ENCODE measurements at places on chromosomes 1 and 21. TPM values are rescaled to one million over a fixed set of nuclear protein-coding genes. Genes with fewer than 3 reads are reported as not detected.

DNA sequence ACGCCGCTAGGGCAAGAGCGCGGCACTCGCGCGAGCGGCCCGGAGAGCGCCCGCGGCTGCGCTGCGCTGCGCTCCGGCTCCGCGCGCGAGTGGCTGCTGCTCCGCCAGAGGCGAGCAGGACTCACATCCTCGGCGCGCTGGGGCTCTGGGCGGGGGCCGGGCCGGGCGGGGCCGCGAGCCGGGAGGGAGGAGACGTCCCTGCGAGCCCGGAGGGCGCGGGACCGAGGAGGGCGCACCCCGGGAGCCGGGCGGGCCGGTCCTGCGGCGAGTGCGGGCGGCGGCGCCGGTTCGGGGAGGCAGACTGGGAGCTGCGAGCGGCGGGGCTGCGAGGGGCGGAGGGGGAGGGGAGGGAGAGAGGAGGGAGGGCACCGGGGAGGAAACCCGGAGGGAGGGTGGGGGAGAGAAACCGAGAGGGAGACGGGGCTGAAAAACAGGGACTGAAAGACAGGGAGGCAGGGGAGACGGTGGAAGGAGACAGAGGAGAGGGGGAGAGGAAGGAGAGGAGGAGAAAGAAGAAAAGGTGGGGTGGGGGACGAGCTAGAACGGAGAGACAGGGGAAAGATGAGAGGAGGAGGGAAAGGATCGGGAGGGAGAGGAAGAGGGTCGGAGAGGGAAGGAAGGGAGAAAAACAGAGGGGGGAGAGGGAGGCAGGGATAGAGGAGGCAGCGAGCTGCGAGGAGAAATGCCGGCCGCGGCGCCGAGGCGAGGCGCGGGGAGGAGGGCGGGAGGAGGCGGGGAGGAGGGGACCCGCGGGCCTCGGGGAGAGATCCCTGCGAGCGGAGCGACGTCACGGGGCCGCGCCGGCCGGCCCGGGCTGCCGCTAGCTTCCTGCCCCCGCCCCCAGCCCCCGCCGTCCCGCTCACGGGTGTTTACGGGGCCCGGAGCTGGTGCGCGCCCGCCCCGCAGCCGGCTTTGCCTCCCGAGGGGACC lies at the start of gene CAMK2N1:
Gene CAMK2N1 (minus strand): TSS at position 684 of the 930 bp plus-strand sequence. CDS start 831 bp downstream, outside the sequence.
- peak; percentile 84 for DNase-seq

Gene SELE
- polyA plus RNA-seq: 0.21 TPM

GRCh38 chr1:118989006-118989815 lies 1.1 kb upstream of the TBX15 start:
- DNase-seq: no peak

Gene LRRIQ3
- polyA plus RNA-seq: 1.1 TPM

DNA sequence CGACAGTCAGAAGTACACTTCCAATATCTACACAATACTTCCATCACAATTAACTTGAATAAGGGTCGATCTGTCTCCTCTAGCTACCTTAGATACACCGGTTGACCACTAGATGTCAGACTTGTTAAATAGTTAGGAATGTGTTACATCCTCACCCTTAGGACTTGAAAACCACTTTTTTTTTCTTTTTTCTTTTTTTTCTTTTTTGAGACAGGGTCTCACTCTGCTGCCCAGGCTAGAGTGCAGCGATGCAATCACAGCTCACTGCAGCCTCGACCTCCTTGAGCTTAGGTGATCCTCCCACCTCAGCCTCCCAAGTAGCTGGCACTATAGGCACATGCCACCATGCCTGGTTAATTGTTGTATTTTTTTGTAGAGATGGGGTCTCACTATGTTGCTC lies 120.4 kb upstream of the GREM2 start:
- no peak for DNase-seq

DNA sequence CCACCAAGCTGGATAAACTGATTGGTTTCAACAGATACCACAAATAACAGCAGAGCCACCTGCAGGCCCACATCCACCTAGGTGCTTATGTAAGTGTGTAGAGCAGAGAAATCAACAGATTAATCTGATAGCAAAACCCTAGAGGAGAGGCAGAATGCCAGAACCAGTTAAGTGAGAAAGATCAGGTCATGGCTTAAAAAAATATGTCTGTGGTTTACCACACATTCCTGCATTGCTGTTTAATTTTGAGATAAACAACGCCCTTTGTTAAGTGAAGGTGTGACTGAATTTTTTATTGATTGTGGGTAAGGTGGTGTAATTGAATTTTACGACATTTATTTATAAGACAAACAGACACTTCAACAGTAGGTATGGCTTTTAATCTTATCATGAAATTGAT lies 21.2 kb downstream of the CRNN start:
- no peak for DNase-seq

- no peak for DNase-seq
These were observed 176.8 kb upstream of the SAMSN1 start for GRCh38 chr21:14722841-14723483.

Gene OR2T11
- polyA plus RNA-seq: not detected

Gene LAD1
- 12.6 TPM for polyA plus RNA-seq

- no peak for DNase-seq
These were observed 513 bp downstream of the PBX1 start for GRCh38 chr1:164559342-164560051.

DNA sequence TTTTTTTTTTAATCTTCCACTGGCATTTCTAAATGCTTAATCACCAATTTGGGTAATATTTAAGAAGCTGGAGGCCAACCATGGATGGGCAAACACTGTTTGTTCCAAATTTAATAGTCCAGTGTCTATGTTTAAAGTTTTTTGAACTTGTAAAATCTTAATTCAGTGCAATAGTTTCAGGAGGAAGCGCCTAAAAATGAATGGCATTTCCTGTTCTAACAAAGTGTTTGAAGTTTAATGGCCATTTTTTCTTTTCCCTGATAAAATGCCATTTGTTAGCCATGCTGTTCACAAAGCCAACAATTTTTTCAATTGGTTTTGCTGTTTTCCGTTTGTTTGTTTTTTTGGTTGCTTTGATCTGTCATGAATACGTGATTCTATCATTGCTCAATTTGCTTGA lies 552.1 kb downstream of the LMO4 start:
- DNase-seq: no peak

Gene CCDC185
- polyA plus RNA-seq: 0.11 TPM

DNA sequence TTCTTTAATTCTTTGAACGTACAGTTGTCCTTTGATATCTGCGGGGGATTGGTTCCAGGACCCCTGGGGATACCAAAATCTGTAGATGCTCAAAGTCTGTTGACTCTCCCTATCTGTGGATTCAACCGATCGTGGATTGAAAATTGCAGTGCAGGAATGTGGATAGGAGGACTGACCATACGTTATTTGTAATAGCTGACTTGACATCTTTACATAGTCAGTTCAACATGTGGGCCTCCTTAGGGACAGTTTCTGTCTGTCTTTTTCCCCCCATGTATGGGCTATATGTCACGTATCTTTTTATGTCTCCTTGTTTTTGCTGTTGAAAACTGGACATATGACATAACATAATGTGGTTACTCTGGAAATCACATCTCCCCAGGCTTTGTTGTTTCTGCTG lies 204.9 kb downstream of the DYRK1A start:
- DNase-seq: no peak

DNA sequence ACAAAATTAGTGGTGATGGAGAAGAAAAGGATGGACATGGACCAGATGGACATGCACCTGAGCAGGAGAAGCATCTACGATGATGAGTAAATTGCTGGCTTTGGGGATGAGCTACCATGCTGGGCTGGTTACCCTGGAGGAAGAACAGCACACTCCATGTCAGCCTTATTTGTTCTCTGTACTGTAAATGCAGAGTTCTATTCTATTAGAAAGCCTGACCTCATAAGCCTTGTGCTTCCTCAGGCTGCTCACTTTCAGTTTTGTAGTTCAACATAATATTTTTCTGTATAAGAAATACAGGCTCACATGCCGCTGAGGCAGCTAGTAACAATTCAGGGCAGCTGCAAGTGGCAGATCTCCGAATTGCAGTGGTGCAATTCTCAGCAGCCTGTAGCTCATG lies 249.6 kb downstream of the PLA2G4A start:
- DNase-seq: no peak

DNA sequence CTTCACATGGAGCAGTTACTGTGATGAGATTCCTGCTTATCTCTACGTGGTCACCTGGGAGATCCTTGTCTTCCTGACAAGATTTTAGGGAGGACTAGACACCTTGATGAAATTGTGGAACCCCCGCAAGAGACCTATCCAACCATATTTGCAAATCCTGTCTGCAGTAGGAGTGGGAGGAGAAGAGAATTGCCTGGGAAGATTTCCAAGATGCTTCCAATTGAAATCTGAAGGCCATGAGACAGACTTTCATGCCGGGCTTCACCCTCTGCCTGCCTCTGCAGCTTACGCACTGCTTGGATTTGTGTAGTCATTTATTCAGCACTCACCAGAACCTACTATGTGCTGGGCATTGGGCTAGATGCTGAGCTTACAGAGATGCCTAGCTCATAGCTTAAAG lies 106.6 kb downstream of the OMA1 start:
- DNase-seq: no peak

Gene ACTL8
- not detected for polyA plus RNA-seq

DNA sequence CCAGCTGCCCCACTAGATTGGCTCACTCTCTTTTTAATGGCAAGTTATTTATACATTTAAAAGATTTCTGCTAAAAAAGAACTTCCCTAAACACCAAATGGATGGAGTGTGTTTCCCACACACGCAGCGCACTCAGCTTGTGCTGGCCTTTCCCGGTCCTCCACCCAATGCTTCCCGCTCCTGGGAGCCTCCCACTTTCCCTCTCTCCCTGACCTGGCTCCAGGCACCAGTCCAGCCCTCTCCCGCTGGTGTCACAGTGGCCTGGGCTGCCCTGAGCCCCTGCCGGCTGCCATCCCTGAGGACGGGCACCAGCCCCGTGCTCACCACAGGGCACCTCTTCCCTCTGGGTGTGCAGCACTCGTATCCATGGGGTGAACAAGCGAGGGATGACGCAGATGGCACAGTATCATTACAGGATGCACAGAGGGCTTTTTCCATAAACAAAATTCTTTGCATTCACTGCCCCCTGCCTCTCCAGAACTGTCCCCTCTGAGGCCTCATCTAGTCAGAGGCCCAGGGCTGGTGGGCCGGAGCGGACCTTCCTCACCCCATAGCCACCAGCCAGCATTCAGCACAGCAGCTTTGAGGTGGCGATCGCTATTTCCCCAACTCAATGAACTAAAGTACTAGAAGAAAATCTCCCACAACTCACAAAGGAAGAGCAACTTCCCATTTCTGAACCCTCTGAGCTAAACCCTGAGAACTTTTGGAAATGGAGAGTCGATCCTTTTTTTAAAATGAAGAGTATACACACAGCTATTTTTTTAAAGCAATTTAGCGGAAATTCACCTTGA lies 68.5 kb downstream of the SLC37A1 start:
- peak; percentile 22 for DNase-seq

DNA sequence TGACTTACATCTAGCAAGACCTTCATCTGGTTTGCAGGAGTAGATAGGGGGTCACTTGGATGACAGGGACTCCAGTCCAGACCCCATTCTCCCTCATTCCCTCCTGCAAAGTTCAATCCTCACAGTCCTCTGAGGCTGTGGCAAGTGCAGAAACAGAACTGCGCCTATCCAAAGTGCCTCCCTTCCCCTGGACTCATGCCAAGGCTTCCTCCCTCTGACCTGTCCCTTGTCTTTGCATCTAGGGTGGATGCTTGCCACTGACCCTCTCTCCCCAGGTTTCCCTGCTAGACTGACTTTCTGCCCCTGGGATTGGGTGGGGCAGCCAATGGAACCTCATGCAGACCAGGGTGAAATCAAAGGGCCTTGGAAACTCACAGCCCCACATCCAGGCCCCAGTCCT lies 18.7 kb downstream of the PRAMEF1 start:
- DNase-seq: no peak

GRCh38 chr1:118481126-118481525 lies 296.1 kb upstream of the SPAG17 start:
- no peak for DNase-seq

GRCh38 chr1:34730485-34730884 lies 24.4 kb upstream of the GJB5 start:
- DNase-seq: no peak
